Mesenteric fat pad (tissue), 1 donor: ENCODE measurements at places on chromosomes 11 and 22. TPM values are rescaled to one million over a fixed set of nuclear protein-coding genes. Genes with fewer than 3 reads are reported as not detected.

CD248 gene
- total RNA-seq = 810 TPM

- no peak for DNase-seq
Observed at GRCh38 chr11:79097246-79097875, 343.5 kb downstream of the TENM4 start.

DNA sequence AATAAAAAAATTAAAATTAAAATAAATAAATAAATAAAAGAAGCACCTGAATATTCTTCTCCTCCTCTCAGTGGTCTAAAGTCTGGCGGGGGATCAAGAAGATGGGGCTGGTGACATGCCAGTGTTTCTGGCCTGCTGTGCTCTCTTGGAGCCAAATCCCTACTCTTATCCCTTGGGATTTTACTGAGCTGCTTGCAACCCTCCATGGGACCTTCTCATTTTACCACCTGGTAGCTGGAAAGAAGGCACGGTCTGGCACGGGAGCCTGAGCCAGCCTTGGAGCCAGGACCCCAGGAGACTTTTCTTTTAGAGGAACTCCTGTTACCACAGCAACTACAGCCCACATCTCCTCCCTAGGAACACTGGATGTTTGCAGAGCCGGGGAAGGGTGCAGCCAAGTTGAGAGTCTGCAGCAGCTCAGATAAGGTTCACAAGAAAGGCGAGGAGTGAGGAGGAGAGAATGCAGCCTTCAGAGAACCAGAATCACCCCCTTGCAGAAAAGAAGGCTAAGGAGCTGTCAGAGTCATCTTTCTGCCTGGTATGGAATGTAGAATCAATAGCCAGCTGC, 21.4 kb downstream of the CD6 start:
- DNase-seq = no peak

DNA sequence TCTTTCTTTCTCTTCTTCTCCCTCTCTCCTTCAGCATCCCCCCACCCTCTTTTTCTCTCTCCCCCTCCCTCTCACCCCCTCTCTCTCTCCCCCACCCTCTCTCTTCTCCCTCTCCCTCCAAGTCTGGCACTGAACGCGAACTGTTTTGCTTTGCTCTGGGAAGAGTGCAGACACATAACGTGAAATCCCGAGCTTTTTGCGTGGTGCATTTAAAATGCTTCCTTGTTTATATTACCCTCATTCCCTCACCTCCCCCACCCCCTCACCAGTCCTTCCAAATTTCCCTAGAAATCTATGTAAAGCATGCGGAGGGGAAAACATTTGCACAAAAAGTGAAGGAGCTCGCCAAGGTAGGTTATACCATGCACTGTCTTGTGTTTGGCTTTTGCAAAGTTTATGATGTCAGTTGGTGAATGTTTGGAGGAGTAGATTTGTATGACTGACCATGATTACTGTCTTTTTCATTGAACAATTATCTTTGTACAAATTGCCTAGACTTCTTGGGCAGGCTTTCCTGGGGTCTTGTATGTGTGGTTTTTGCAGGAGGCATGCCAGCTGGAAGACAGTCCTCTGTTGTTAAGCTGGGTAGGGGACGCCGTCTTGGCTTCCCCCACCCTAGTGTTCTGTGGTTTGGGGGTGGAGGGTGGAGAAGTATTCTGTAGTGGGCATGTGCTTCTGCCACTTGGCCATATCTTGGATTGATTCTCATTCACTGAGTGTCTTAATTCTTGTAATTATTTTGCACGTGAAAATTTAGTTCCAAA, 123.7 kb upstream of the HSD17B12 start:
- DNase-seq = no peak

TMEM25 gene
- total RNA-seq = 2.7 TPM

MPPED1 gene
- not detected for total RNA-seq

CALCA gene
- not detected for total RNA-seq

DNA sequence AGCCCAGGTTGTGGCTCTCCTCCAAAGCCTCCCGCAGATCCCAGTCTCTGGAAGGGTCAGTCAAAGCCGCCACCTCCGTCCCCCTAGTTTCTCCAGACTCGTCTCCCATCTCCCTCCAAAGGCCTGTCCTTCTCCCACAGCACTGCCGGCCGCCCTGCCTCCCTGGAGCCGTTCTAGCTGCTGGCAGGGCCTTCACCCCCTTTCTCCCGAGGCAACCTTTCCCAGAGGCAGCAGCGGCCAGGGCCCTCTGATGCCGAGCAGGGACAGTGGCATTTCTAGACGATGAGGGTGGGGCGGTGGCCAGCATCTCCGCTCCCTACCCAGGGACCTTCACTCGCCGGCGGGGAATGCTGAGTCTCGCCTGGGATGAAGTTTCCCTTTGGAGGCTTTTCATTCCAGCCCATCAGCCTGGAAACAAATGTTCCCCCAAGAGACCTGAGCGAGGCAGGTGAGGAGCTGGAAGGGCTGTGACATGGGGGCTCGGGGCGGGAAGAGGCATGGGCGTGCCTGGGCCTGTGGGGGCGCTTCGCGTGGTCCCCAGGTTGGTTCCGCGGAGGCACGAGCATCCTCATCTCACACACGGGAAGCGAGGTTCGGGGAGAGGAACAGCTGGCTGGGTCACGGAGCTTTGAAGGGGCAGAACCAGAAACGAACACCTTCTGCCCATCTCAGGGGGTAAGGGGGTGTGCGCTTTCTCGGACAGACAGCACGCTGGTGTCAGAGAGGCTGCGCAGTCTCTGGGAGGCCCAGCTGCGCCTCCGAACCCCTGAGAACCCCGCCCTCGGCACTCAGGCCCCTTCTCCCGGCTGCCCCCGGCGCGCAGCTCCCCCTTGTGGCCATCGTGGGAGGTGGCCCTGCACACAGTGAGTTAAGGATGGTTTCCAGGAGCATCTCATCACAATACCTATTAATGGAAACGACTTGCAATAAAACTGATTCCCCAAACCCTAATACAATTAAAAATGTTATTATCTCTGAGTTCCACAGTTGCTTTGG, 18.1 kb upstream of the KLHL35 start:
- no peak for DNase-seq

YAP1 gene
- total RNA-seq = 135 TPM

- no peak for DNase-seq
Observed at GRCh38 chr11:17498475-17498874, 21.8 kb upstream of the ABCC8 start.

SLC5A12 gene
- not detected for total RNA-seq

- DNase-seq = no peak
Observed at GRCh38 chr11:102798012-102798746, at the start of gene MMP1. Gene MMP1, minus strand, starts transcription at chr11:102798160. Its CDS starts 68 bp downstream, at chr11:102798092.

OR4B1 gene
- total RNA-seq = not detected

GRCh38 chr11:73645121-73645969, 1.0 kb upstream of the PLEKHB1 start:
- no peak for DNase-seq

- DNase-seq = no peak
Observed at GRCh38 chr11:93501856-93502255, 41.3 kb downstream of the SMCO4 start.

- no peak for DNase-seq
Observed at GRCh38 chr22:31077681-31078080, 3.4 kb upstream of the SMTN start.

GRCh38 chr22:39240831-39241793, 3.7 kb downstream of the PDGFB start:
- DNase-seq = no peak

GRCh38 chr22:47190957-47191670, 428.7 kb downstream of the TBC1D22A start:
- DNase-seq = peak; percentile 43

DNA sequence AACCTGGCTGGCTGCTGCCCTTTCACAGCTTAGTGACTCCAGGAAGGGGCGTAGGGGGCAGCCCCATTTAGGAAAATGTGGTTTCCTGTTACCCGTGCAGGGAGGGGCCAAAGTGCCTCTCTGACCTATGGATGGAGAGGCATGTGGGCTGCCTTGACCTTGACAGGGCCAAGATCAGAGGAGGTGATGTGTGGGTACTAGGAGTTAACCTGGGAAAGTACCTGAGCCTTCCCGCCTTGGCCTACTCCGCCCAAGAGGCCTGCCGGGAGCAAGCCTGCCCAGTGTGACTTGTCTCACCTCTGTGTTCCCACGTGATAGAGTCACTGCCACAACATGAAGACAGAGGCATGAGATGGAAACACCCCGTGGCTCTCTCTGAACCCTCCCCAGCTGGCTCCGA, 33.4 kb downstream of the GRAMD4 start:
- no peak for DNase-seq

DNA sequence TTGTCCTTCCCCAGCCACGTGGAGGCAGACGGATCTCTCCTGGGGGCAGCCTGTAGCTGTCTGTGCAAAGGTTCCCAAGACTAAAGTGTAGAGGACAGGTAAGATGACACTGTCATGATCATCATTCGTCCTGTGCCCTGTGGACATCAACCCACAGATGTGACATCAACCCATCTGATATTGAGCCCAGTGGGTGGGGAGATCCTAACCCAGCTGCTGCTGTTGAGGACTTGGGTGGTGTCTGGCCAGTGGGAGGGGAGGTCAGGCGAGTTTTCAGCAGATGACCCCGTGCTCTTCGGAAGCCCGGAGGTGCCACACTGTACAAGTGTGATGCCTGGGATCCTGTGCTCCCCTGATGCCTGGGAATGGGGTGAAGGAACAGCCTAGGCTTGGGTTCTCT, 1.2 kb upstream of the GAL start:
- peak; percentile 67 for DNase-seq

- peak; percentile 43 for DNase-seq
Observed at GRCh38 chr22:49599039-49599438, 228.6 kb downstream of the BRD1 start.

DYNC2H1 gene
- total RNA-seq = 16.6 TPM

TBX10 gene
- total RNA-seq = not detected

GRCh38 chr22:20429254-20430100, 8.1 kb downstream of the SCARF2 start:
- DNase-seq = peak; percentile 82

- DNase-seq = peak; percentile 76
Observed at GRCh38 chr22:44888491-44889254, 121.1 kb downstream of the PHF21B start.

AIFM3 gene
- 2.1 TPM for total RNA-seq

DNA sequence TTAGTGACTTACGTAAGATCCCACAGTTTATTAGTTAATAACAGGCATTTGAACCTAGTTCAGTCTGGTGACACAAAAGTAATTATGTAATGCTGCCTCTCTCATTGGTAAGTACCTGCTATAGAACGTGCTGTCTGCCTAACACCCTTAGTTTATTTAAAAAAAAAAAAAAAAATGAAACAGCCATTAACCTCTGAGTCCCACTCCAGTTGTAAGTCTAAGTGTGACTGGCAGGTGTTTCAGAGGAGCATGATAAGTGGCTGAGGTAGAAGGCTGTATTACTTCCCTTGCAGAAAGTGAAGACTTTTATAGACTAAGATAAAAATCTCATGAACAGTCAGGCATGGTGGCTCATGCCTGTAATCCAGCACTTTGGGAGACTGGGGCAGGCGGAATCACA, 140.5 kb downstream of the TRIM44 start:
- DNase-seq = no peak

SPTBN2 gene
- 8.3 TPM for total RNA-seq

ANKK1 gene
- total RNA-seq = 0.13 TPM

E2F8 gene
- not detected for total RNA-seq

OR6X1 gene
- not detected for total RNA-seq

DNA sequence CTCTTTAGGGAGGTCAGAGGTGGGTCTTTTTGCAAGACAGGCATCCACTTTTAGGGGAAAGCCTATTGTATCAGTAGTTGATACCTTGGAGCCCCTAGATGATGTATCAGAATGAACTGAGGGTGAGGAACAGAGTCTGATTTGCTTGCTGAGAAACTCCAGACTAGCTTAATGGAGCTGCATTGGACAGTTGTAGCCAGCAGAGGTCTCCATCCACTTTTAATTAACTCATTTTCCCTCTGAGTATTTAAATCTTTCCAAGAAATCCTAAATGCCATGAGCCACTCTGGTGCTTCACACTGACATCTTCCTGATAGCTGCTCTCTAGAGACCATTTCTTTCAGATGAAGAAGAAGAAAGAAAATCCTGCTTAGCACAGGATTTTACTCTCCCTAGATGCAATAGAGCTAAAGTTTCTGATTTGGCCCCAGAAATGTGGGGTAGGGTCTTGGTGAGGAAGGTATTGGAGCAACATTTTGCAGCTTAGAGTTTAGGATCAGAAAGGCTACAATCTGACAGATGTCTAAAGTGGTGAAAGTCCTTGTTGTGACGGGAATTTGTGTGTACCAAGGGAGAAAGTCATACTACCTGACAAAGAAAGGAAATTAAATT, 38.0 kb downstream of the EXT2 start:
- DNase-seq = no peak

GRCh38 chr11:86230921-86231434, 13.6 kb upstream of the EED start:
- DNase-seq = no peak

GRCh38 chr11:67276781-67277230, 10.5 kb downstream of the GRK2 start:
- DNase-seq = no peak

DNA sequence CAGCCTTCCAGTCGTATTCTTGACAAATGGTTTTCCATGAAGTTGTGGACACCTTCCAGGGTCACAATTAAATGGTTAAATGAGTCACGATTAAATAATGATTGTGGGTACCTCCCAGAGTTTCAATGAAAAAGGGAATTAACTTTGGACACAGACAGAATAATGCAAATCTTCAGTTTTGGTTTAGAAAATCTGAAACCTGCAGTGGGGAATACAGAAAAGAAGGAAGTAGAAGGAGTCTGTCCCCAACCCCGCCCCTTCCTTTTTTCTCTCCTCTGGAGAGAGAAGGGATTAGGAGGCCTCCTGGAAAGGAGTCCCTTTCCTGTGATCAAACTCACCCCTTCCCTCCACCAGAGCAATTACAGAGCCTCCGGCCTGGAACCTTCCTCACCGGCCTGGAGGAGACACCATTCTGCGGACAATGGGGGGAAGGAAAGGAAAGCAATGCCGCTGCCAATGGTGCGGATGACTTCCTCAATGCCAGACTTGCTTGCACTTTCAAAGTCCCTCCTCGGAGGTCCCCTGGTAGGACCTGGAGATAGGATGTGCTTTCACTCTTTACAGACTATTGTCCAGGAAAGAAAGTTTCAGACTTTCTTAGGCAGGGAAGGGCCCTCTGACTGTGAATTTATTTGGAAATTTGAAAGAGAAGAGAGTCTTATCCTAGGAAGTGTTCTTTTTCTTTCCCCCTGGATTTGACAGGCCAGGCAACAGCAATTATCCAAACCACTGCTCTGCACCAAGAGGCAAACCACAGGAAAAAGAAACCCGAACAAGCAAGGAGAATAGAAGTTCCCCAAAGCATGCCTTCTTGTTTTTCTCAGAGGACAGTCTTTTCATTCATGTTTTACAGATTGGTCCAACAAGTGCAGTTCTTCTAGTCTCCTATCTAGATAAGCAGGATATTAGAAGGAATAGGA, 86.8 kb downstream of the PTPRJ start:
- peak; percentile 62 for DNase-seq

MRGPRX4 gene
- not detected for total RNA-seq

MFRP gene
- total RNA-seq = not detected
